ENCODE measurements at places on chromosomes 1 and 21. TPM values are rescaled to one million over a fixed set of nuclear protein-coding genes. Genes with fewer than 3 reads are reported as not detected.

The GJC2 gene
- total RNA-seq = 0.44 TPM

- no peak for ATAC-seq
Measured at GRCh38 chr1:65494671-65495070, 74.2 kb downstream of the LEPR start.

DNA sequence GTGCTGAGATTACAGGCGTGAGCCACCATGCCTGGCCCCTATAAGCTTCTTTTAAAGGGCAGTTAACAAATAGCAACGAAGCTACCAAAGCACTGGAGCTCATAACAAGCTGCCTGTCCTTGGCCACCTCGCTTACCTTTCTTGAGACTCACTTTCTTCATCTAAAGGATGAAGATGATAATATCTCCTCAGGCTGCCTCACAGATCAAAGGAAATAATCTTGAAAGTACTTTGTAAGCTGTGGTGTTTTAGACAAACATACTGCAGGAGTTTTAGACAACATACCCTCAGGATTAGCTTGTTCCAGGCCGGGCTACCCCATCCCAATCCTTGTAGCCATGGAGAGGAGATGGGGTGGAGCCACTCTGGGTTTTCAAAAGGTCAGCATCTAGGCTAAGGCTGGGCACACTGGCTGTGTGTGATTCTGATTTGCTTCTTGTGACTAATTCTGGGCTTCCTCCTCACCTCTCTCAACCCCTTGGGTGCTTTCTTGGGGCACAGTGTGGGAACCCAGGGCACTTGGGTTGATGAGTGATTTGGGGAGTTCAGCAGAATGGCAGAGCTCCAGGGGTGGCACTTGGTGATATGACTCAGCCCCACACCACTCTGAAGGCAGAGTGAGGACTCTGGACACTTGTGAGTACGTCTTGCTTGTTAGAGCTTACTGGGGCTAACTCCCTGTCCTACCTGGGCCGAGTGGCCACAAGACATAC, 5.2 kb downstream of the GPR25 start:
- peak; percentile 49 for ATAC-seq

- ATAC-seq = no peak
Measured at GRCh38 chr1:92167151-92167550, 50.6 kb upstream of the C1orf146 start.

DNA sequence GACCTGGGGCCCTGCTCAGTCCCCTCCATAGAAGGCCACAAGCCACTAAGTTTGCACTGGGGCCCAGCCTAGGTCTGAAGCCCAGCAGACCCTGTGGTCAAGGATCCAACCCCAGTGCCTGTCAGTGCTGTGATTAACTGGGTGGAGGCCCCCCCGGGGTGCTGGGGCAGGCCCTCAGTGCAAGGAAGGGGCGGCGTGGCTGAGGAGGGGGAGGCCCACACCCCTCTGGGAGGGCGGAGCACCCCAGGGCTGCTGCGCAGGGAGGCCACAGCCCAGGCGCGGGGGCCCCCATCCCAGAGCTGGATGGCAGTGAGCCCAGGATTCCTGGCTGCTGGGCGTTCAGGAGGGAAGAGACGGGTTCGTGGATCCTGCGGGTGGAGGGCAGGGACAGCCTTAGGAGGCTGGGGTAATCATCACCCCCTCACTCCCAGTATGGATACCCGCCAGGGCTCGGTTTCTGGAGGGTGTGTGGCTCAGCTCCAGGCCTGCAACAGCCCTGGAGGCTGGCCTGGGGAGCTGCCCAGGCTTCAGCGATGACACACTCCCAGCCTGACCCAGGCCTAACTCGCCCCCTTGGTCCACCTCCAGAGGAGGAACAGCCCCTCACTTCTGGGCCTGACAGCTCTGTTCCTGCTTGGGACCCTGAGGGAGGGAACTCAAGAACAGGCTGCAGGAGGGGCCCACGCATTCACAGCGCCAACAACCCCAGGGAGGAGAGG, 890 bp downstream of the GJC2 start:
- ATAC-seq = no peak

The GJB5 gene
- 78.8 TPM for total RNA-seq

- peak; percentile 22 for ATAC-seq
Measured at GRCh38 chr1:221939607-221940006, 197.7 kb upstream of the DUSP10 start.

DNA sequence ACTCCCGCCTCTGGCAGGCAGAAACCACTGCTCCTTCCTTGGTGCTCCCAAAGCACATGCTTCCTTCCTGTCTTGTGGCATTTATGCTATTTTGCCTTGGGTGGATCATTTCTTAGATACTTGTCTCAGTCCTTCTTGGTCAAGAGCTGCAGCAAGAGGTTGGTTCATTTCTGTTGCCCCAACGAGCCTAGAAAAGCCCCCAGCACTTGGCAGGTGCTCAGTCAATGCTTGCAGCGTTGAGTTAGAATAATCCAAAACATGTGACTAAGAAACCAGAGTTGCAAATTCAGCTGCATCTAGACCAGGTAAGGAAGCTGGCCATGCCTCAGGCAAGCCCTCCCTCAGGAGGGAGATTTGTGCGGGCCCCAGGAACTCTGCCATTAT, 42.4 kb upstream of the TENT5C start:
- no peak for ATAC-seq

DNA sequence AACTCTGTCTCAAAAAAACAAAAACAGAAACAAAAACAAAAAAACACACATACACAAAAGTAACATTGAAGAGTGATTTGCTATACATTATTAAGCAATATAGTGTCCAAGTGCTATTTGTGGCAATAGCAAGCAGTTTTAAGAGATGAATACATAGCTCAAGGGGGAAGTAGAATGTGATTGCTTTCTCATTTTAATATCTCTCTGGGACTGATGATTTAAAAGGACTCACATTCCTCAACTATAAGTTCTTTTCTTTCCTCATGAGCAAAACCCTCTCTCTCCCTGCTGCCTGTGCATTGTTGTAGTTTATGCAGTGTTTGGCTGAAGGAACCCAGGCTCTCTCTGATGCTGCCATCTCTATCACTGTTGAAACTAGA, 47.0 kb upstream of the CSF1 start:
- ATAC-seq = no peak

The RNU1-2 gene
- total RNA-seq = 6,387 TPM

The TPTE gene
- not detected for total RNA-seq

DNA sequence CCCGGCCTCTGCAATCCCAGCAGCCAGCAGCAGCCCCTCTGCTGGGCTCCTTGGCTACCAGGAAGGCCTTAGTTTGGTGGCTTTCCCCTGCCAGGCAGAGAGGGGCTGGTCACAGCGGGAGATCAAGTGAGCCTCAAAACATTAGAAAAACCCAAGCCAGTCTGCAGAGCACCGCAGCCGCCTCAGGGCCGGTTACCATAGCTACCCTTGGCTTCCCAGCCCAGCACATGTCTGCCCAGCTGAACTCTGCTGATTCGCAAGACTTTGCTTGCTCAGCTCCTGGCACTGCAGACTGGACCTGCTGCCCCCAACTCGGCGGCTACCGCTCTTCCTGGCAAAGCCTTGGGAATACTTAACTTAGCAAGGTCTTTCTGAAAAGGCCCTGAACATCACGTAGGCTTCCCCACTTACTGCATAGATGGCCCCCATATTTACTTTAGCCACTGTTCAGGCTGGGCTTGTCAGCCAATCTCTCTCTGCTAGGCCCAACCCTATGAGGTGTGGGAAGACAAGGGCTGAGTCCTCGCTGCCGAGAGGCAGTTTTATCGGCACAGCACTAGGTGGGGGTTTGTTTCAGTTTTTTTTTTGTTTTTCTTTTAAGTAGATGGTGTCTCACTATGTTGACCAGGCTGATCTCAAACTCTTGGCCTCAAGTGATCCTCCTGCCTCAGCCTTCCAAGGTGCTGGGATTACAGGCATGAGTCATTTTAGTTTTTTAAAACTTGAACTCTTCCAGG, 28.6 kb upstream of the PLEKHG5 start:
- ATAC-seq = peak; percentile 92

The C1QA gene
- total RNA-seq = 10.4 TPM

GRCh38 chr1:206002871-206003801, at the start of gene RAB7B:
Gene RAB7B, minus strand, starts transcription at chr1:206003395. Its CDS starts 9,260 bp downstream, at chr1:205994135.
- ATAC-seq = peak; percentile 53

The KRTAP11-1 gene
- total RNA-seq = not detected

- ATAC-seq = no peak
Measured at GRCh38 chr1:59243550-59243949, 53.3 kb upstream of the FGGY start.

DNA sequence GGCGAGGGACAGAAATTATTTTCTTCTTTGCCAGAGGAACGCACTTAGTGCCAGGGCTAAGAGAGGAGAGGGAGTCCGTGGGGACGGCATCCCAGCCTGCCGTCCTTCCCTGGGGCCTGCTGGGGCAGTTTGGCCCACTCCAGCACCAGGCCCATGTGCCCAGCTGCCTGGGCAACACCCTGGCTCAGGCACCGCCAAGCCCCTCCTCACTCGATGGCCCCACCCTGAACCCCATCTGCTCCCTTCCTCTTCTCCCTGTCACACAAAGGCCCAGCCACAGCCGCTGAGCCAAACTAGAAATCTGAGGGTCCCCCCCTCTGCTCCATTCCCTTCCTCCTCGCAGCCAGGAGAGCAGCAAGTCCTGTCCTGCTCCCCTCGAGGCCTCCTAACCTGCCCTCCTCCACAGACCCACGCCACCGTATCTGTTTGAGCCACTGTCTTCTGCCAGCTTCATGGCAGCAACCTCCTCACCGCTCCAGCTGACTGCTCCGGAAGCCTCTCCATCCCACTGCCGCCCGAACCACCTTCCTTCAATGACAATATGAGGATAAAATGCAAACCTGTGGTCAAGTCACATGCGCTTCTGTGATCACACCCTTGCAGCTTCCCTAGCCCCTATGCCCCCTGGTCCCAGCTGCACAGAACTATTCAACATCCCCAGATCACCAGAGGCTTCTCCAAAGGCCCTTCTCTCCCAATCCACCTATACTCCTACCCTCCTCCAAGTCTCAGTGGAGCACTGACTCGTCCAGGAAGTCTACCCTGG, 8.4 kb upstream of the TNNI1 start:
- ATAC-seq = no peak

The NLRP3 gene
- 0.36 TPM for total RNA-seq

- ATAC-seq = no peak
Measured at GRCh38 chr1:63643517-63643916, 50.3 kb downstream of the PGM1 start.

- ATAC-seq = no peak
Measured at GRCh38 chr1:65332821-65333220, 23.5 kb downstream of the DNAJC6 start.

DNA sequence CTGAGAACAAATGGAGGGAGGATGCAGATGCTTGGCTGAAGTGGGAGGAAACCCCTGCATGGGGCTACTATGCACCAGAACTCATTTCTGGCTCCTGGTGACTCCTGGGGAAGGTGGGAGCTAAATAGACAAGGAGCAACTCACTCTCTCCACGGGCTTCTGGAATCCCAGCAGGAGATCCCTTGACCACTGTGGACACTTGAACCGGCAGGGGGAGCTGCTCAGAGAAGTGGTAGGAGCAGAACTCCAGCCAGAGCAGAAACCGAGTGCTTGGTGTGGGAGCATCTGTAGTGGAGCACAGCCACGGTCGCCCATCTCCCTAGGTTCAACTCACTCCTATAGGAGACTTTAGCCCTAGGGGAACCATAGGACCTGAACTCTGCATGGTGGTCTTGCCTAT, 205.6 kb upstream of the GJB5 start:
- ATAC-seq = no peak

GRCh38 chr1:108925920-108926319, 37.4 kb downstream of the CLCC1 start:
- ATAC-seq = no peak

- no peak for ATAC-seq
Measured at GRCh38 chr21:31473685-31474345, 129.8 kb upstream of the TIAM1 start.

DNA sequence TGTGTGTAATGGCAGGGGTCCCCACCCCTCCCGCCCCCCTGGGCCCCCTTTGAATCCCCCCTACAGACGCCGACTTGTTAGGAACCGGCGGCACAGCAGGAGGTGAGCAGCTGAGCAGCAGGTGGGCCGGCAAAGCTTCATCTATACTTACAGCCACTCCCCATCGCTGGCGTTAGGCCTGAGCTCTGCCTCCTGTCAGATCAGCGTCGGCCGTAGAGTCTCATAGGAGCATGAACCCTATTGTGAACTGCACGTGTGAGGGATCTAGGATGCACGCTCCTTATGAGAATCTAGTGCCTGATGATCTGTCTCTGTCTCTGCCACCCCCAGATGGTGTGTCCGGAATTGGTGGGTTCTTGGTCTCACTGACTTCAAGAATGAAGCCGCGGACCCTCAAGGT, 14.9 kb upstream of the VPS26C start:
- peak; percentile 38 for ATAC-seq
